SJSA1 (cell line): ENCODE measurements at places on chromosomes 1 and 21. TPM values are rescaled to one million over a fixed set of nuclear protein-coding genes. Genes with fewer than 3 reads are reported as not detected.

Gene CELA3B
- total RNA-seq = not detected in 2 replicates

Gene HFM1
- not detected in 2 replicates for total RNA-seq

Gene ATP6V1G3
- total RNA-seq = not detected in 2 replicates

DNA sequence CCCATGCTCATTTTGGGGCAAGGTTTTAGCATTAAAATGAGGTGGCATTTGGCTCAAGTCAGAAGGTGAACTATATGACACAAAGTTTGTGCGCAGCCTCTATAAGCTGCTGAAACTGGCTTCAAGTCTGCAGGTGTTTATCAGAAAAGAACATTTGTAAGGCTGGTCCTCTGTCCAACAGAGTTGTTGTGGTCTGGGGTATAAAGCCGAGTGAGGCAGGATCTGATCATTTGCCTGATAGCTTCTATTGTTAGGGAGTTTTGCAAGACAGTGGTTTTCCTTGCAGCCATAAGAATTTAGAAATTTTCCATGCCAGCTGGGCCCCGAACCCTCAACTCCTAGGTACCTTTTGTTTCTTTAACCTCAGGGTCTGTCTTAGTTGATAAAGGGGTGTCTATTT lies 130.8 kb downstream of the PGBD5 start:
- DNase-seq = no peak

DNA sequence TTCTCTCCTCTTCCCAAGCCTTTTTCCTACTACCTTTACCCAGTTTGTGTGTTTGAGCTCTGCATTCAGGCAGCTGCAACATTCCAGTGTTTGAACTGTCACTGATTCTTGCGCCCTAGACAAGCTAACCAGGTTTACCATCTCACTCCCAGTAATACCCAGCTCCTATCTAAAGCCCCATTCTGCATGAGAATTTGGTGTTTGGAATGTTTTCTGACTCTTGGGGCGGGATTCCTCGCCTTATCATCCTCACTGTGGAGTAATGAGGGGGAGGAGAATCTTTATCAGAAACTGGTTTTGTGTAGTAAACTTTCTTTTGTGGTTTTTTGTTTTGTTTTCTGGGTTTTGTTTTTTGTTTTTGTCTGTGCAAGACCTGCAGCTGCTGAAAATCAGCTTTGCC lies 36.5 kb downstream of the NCF2 start:
- DNase-seq = no peak

DNA sequence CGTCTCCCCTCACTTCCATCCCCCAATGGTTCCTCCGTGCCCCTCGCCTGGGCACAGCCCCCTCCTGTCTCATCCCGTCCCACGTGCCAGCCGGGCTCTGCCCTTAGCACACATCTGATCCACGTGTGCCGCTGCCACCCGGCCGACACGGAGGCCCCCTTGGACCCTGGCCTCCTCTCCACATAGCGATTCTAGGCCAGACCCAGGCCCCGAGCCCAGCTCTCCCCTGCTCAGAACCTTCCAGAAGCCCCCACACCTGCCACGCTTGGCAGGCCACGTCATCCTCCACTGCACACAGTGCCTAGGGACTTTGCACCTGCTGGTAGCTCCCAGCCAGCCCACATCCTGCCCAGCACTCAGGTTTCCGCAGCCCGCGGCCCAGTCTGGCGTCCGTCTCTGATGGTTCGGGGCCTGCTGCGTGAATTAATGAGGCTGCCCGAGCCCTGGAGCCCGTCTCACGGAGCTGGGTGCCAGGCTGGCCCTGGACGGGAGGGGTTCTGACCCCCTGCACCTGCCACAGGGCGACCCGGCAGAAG lies 20.1 kb downstream of the PLCH2 start:
- DNase-seq = no peak

- DNase-seq = no peak
These were observed 2.5 kb upstream of the COG2 start for GRCh38 chr1:230639714-230640209.
